Cortex of kidney (tissue), 1 donor: ENCODE measurements at places on chromosomes 12 and 14.

DNA sequence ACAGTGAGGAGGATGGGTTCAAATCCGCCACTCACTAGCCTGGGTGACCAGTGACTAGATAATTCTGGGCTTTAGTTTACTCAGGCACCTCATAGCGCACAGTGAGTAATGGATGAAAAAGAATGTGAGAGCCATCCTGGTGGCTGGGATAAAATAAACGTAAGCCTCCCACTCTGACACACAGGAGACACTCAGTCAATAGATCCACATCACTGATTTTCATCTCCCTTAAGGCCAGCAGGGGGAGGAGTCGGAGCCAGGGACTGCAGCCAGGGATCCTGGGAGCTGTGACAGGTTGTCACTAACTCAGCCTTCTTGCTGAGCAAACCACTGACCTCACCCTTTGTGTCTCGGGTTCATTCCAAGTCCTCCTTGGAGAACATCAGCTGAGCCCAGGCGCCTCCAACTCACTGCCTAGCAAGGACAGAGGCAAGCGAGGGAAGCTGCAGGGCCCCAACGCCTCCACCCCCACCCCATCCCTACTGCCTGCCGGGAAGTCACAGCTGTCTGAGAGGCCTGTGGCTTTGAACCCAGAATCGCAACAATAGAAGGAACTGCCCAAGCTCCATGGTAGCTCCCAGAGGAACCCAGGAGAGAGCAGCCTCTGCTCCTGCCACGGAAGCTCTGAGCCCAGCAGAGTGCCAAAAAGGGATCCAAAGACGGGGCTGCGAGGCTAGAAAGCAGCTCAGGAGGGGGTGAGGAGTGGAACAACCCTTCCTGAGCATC, 30.7 kb downstream of the PXN start:
- no peak for DNase-seq

DNA sequence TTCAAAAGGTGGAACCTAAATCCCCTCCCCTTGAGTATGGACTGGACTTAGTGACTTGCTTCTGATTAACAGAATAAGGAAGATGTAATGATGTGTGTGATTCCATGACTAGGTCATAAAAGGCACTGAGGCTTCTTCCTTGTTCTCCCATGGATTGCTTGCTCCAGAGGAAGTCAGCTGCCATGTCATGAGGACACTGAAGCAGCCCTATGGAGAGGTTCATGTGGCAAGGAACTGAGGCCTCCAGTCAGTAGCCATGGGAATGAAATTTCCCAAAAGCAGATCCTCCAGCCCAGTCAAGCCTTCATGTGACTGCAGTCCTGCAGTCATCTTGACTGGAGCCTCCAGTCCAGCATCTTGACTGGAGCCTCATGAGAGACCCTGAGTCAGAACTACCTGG, 10.7 kb downstream of the TMBIM4 start:
- no peak for DNase-seq

GRCh38 chr12:123390498-123391426, 6.8 kb downstream of the KMT5A start:
- no peak for DNase-seq

DNA sequence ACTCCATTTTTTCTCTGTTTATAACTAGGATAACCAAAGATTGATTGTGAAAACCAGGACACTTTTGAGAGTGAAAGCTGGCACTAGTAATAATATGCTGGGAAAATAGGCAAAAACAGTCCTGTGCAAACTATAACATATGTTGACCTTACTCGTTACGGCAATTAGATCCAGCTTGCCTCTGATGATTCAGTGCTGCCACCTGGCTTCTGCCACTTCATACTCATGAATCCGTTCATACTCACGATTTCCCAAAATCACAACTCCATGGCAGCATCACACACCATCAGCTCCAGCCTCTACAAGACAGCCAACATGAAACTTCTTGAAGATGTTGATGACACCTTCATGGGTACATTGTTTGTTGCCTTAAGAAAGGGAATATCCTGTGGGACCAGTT, 49.1 kb upstream of the CAND1 start:
- no peak for DNase-seq

DNA sequence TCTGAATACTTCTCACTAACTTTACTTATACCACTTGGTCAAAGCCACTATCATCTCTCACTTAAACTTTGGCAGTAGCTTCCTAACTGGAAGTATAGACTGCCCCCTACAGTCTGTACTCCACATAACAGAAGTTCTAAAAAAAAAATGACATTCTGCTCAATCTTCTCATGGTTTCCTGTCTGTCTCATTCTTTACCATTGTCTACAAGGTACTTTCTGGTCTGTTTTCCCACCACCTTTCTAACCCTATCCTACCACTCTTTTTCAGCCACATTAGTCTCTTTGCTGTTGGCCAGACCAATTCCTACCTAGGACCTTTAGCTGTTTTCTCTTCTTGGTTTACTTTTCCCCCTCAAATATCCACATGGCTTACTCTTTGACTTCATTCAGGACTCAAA, 14.7 kb downstream of the CPSF6 start:
- no peak for DNase-seq

- no peak for DNase-seq
Measured at GRCh38 chr12:131177599-131177998, 223.9 kb downstream of the ADGRD1 start.

DNA sequence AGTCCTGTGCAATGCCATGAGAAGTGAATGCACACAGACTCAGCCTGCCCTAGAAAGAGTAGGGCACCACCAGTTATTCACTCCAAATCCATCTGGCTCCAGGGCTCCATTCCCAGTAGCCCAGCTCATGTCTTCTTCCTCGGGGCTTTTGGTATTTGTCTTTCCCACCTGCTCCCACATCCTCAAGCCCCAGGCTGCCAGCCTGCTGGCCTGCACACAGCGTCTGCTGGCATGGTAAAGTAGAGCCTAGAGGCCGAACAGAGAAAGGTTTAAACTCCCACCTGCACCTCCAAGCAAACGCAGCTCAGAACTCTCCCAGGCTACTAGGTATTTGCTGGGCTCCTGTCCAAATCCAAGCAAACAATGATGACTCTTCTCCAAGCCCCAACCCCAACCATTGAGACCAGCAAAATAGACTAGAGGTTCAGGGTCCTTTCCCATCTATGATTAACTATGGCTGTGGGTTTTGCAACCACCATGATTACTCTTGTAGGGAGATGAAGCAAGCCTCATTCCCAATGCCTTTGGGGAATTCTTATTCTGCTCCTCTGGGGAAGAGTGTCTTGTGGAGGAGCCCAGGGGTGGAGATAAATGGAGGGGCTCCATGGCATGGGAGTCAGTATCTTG, 5.2 kb upstream of the VDR start:
- DNase-seq = no peak
